Stimulated activated CD4-positive, alpha-beta T cell treated with anti-CD3 and anti-CD28 coated beads, Interleukin-4, amount 100 ng/mL, for 24 hours (primary cell): ENCODE measurements at places on chromosomes 3 and 15.

DNA sequence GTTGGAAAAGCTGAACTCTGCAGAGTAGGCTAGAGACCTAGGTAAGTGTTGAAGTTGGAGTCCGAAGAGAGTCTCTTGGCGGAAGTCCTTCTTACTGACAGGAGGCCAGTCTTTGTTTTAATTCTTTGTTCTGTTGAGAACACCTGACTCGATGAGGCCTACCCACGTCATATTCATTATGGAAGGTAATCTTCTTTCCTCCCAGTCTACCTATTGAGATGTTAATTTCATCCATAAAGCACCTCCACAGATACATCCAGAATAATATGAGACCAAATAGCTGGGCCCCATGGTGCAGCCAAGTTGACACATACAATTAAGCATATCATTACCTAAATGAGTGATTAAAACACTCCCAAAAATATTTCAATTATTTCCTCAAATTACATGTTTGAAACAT, 515.5 kb downstream of the CADM2 start:
- no peak for DNase-seq

DNA sequence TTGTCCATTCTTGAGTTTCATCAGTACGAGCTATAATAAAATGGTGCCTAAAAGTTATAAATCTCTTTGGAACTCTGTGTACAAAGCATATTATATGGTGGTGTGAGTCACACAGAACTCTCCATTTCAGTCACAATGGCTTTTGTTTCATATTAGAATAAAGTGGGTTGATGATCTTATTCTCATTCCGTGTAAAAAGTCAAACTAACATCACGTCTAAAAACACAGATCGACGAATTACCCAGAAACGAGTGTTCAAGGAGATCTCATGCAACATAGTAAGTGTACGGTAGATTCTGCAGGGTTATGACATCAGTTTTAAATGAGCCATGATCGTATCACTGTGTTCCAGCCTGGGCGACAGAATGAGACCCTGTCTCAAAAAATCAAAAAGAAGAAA, 122.4 kb downstream of the FOXP1 start:
- peak; percentile 36 for DNase-seq

- DNase-seq: peak; percentile 81
Observed at GRCh38 chr3:9946112-9947024, 5.8 kb downstream of the PRRT3 start.

DNA sequence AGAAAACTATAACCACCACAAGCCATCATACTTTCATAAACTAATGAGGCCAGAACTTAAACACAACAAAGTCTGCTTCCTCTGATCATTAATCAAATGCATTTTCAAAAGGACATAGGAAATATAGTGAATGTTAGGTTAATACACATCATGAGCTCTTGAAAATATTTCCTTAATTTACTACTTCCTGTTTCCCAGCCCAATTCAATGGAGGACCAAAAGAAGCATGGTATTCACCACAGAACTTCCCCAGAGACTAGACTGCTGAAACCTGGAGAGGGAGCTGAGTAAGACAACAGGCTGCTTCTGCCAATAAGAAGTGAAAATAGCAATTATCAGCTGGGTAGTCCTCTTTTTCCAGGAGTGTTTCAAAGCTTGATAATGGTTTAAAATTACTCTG, 250.3 kb downstream of the ULK4 start:
- no peak for DNase-seq

DNA sequence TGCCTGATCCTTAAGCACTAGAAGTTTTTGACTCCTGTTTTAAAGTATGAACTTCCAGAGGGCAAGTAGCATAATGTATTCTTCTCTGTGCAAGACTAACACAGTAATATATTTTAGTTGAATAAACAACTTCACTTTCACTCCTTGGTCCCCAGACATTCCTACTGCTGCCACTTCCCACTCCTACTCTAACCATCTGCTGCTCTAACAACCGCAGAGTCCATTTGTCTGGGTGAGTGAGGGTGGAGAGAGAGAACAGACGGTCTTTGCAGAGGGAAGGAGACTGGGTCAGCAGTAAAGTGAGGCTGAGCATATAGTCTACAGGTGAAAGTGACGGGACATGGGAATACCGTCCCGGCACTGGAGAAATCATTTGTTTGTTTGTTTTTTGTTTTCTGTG, 301.0 kb upstream of the SLCO3A1 start:
- no peak for DNase-seq

DNA sequence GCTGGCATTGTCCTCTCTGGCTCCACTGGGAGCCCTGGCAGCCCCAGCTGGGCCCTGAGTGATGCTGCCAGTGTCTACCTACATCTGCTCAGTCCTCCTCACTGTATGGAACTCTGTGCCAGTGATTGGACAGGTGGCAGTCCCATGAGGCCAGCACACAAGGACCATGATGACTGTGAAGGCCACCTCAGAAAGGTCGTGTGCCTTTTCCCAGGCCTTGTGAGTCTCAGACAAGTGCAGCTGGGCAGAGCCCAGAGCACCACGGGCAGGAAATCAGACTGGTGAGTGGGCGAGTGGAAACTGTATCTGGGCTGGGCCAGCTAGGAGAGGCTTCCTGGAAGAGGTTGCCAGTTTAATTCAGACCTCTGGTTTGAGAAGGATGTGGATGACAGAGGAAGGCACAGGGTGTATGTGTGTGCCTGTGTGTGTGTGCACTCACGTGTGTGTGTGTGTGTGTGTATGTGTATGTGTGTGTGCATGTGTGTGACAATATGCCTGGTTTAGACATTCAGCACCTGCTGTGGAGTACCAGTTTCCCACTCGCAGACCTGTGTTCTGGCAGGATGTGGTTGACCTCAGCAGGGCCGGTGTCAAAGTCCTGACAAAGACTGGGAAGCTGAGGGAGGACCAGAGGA, 7.0 kb downstream of the MAPKAPK3 start:
- peak; percentile 64 for DNase-seq

DNA sequence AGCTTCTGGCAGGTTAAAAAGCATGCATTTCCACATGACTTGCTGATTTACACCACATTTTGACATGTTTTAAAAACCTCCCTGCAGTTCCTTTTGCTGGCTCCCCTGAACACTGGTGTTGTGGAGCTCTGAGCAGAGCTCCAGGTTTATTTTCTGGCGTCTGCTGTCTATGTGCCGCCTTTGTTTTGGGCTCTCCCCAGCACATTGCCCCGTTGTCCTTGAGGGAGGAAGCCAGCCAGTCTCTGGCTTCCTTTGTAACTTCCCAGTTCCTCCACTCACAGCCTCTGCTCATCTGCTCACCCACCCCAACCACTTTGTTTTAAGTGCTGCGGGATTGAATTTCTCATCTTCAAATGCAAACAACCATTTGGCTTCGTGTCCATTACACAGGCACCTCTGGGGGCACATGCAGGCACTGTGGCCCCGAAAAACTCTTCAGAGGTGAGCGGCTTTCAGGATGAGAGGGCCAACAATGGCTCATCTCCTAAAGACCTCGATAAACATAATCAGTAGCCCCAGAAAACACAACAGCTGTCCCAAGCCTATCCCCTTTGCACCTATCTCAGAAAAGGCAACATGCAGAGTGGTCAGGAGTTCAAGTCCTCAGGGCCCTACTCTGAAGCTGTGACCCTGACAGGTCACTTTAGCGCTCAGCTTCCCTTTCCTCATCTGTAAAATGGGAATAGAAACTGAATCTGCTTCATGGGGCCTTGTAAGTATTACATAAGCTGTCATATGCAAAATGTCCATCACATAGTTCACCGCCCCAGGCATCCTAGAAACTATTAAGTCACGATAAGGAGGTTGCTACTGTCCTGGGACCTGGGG, 1.3 kb upstream of the MEF2A start:
- DNase-seq: no peak

- DNase-seq: no peak
Observed at GRCh38 chr3:73470860-73471259, 153.9 kb downstream of the PDZRN3 start.

DNA sequence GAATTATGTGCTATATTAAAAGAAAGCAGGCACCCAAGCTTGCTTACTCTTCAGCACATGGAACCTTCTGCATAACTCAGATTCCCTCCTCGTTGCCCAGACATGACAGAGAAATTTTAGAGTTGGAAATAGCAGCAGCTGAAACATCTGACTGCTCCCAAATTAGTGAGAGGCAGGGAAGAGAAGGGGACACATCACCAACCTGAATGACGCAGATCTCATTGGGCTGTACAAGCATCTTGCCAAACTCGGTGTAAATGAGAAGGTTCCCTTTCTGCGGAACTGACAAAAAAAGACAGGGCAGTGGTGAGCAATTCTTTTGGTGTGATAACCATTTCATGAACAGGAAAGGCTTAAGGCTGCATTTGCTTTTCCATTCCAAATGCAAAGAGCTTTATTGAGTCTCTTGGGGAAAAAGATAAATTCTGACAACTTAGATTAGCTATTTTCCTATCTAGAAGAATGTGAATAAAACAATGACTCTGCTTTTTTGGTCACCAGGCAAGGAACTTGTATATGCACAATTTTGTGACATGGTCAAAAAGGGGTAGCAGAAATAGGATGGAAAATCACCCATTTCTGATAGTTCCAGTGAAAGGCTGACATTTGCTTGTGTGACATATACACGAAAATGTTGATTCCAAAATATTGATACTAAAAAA, 35.1 kb downstream of the HGD start:
- no peak for DNase-seq

GRCh38 chr15:58249646-58250312, 111.6 kb downstream of the AQP9 start:
- no peak for DNase-seq

DNA sequence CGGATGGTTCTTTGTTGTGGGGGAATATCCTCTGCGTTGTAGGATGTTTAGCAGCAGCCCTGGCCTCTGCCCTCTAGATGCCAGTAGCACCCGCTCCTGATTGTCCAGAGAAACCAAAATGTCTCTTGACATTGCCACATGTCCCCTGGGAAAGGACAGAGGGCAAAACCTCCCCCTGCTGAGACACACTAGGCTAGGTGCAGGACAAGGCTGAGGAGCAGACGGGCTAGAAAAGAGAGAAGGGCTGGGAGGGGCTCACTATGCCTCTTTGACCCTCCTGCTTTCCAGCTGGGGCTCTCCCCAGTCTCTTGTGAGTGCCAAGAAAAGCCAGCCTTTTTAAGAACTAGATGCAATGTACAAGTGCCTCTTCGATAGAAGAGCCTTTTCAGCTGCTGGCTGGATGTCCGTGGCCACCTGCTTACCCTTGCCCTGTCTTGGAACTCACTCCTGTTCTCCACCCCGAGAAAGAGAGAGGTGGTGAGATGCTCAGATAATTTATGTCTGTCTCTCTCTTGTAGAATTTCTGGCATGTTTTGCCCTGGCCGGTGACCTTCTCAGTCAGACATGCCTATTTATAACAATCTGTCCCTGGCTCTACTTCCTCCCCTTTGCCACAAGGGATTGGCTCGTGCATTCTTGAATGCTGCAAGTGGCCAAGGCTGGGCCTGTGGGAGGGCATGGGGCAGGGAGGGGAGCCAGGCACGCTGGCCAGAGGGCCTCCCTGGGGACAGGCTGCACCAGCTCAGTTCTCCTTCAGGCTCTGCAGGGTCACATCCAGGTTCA, 142.6 kb downstream of the RPLP1 start:
- no peak for DNase-seq

GRCh38 chr3:111737706-111738086, 121.4 kb upstream of the PHLDB2 start:
- no peak for DNase-seq

DNA sequence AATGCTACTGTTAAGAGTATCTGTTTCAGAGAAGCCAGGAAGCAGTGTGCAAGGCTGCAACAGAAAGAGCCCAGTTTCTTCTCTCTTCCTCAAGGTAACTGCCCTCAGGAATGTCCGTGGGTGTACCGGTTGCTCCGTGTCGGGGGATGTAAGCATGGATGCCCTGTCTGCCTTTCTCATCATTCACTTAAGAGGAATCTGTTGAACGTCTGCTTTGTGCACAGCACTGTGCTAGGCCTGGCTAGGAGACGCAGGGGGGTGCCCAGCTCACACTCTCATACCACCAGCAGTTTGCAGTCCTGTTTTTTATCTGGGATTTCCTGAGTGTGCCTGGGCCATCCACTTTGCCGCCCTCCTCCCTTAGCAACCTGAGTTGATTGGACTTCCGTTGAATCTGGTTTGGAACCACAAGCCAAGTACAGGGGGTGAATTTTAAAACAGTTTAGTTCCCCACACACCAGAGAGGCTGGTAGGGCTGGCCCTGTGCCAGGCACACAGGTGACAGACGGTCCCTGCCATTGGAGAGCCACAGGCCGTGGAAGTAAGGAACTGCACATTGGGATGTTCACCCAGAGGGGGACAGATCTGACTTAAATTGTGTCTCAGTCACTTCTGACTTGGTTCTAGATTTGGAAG, 11.2 kb downstream of the BOC start:
- DNase-seq: no peak

- no peak for DNase-seq
Observed at GRCh38 chr15:95511671-95512070, 818.8 kb upstream of the NR2F2 start.

DNA sequence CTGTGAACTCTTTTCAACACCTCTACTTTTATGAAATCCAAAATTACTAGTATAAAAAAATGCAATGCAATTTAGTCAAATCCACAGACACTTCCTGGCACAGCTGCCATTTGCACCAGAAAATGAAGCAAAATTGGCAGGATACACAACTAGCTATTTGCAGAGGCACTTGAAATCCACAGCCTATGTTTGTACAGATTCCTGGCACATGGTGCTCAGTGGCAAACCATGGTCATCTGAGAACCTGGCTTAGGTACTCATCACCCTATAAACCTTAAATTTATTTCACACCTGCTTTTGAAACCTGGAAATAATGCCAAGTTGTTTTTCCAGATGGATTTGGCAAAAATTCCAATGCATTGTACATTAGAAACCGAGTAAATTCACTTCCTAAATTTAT, 20.2 kb upstream of the PPM1L start:
- DNase-seq: no peak

- DNase-seq: no peak
Observed at GRCh38 chr3:151210676-151211381, 7.8 kb upstream of the GPR171 start.
